ENCODE measurements at places on chromosomes 4 and X.

DNA sequence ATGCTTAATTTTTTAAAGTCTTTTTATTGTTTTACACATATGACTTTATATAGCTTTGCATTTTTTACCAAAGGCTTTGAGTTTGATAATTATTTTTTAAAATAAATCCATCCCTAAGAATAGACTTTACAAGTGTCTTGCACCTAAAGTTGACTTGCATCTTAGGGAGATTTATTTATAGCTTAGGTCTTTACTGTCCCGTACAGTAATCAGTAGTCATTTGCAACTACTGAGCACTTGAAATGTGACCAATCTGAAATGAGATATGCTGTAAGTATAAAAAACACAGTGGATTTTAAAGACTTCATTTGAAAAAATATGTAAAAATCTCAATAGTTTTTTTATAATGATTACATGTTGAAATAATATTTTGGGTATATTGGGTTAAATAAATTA, 19.2 kb downstream of the TBC1D1 start:
- DNase-seq: no peak

GRCh38 chr4:5824227-5824626, 68.7 kb downstream of the CRMP1 start:
- DNase-seq: no peak

GRCh38 chr4:52704133-52704532, 45.0 kb upstream of the USP46 start:
- no peak for DNase-seq

DNA sequence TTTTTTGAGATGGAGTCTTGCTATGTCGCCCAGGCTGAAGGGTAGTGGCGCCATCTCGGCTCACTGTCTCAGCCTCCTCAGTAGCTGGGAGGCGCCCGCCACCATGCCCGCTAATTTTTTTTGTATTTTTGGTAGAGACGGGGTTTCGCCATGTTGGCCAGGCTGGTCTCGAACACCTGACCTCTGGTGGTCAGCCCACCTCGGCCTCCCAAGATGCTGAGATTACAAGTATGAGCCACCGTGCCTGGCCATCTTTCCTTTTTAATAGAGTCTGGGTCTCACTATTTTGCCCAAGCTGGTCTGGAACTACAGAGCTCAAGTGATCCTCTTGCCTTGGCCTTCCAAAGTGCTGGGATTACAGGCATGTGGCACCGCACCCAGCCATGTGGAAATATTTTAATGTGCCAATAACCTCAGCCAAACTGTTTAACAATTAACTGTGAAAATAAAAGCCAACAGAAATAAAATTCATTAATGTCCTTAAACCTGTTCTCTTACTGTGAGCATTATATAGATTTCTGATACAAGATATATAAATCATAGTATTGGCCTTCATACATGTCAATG, 16.3 kb downstream of the PDS5A start:
- DNase-seq: no peak

DNA sequence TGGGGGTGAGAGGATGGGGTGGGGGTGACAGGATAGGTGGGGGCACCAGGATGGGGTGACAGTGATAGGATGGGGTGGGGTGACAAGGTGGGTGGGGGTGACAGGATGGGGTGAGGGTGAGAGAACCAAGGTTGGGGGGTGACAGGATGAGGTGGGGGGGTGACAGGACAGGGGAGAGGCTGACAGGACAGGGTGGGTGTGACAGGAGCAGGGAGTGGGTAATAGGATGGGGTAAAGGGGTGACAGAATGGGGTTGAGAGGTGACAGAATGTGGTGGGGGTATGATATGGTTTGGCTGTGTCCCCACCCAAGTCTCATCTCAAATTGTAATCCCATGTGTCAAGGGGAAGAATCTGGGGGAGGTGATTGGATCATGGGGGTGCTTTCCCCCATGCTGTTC, 26.0 kb downstream of the RNF212 start:
- DNase-seq: no peak

DNA sequence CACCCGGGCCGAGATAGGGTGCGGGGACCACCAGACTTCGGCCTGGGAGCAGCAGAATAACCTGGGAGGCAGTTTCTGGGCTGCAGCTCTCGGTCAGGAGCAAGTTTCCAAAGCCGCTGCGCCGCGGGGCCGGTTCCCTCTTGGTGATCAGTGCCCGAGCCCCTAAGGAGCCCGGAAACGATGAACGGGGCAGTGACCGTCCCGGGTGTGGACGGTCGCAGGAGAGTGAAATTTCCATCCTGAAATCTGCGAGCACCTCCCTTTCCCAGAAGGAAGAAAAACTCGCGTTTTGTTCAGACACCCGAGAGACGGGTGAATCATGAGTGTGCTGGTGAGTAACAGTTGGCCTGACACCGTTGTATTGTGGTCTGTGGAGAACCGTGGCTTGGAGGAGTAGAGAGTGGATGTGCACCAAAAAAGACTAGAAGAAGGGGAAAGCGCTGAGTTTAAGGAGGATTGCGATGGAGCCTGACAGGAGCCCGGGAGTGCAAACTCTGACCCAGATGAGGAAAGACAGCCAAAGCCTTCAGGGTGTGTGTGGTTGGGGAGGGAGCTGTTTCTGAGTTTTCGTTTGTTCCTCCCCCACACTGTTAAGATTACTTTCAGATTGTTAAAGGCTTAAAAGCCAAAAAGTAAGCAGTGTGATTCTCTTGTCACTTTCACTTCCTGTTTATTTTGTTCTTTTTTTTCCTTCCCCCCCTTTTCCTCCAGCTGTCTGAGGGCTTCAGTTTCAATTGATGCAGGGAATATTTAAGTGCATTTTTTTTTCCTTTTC, 828 bp downstream of the MCUB start:
- peak; percentile 67 for DNase-seq

DNA sequence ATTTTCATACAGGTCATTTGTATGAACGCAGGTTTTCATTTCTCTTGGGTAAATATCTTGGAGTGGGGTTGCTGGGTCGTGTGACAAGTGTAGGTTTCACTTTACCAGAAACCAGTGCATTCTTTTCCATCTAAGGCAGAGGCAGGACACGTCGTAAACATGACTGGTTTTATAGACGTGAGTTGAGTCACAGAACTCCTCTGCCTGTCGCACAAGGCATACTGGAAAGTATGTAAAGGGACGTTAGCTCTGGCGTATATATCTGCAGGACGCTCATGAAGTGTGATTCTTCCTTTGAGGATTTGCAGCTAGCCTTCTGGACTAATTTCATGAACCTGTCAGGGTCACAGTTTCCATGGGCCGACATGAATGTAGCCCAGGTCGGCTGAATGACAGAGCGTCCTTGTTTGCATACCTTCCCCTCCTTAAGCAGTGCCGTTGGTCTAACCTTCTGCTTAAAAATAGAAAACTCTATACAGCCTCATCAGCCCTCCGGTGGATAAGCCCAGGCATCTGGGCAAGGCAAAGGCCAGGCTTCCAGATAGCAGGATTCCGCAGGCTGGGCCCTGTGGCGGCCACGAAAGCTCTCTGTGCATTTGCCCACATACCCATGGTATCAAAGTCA, 106.0 kb downstream of the GPR143 start:
- DNase-seq: no peak

Data from stimulated activated CD4-positive, alpha-beta T cell treated with anti-CD3 and anti-CD28 coated beads, Interleukin-2, amount 100 ng/mL, for 24 hours (primary cell).